ENCODE measurements at places on chromosomes 12 and 14. TPM values are rescaled to one million over a fixed set of nuclear protein-coding genes. Genes with fewer than 3 reads are reported as not detected.
A peak's percentile ranks its signal among the peaks of the same experiment; 100 is the strongest.

DNA sequence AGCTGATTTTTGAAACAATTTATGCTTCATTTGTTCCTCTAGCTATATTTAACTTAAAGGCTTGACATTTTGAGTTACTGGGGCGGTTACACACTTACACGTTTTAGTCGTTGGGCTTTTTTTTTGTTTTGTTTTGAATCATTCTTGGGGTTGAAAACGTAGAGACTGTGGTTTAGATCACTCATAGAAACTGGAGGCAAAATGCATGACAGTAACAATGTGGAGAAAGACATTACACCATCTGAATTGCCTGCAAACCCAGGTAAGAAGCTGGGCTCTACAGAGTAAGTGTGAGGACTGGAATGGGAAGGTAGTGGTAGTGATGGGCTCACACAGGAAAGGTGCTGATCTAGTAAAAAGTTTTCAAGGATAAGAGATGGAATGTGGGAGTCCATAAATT is at the start of gene CLEC2D:
TSS of gene CLEC2D (plus strand) at position 180 of the 400 bp plus-strand sequence. CDS start at position 202, 22 bp downstream.
- H3K4me3 ChIP-seq = no peak within 1 kb of the TSS
- no peak within 1 kb of the TSS for H3K27ac ChIP-seq
- H3K36me3 ChIP-seq = no peaks in the 10 kb centered on the region
- no peak for DNase-seq
- no peaks in the 10 kb centered on the region for H3K27me3 ChIP-seq
- no peaks in the 10 kb centered on the region for H3K4me1 ChIP-seq

DNA sequence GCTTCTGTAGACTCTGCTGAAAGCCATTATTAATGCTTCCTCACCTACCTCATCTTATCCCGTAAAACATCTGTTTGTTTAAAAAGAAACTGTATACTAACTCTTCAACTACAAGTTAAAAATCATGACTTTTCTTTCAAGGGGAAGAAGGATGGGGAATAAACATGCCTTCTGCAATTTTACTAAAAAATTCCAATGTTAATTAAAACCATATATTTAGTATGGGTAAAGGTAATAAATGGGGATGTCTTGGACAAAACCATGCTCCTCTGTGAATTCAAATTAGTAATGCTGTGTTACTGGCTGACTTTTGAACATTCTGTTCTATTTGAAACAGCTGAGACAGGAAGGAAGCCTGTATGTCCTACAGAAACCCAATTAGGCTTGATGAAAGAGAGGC is 311.1 kb upstream of the DIO2 start:
- H3K27me3 ChIP-seq = no peaks in the 10 kb centered on the region
- H3K4me3 ChIP-seq = no peak overlapping the region
- H3K36me3 ChIP-seq = no peaks in the 10 kb centered on the region
- no peaks in the 10 kb centered on the region for H3K4me1 ChIP-seq
- no peak overlapping the region for H3K27ac ChIP-seq

- no peaks in the 10 kb centered on the region for H3K4me1 ChIP-seq
- H3K27me3 ChIP-seq = no peaks in the 10 kb centered on the region
- no peaks in the 10 kb centered on the region for H3K36me3 ChIP-seq
- no peak overlapping the region for H3K27ac ChIP-seq
- peak; percentile 36 for DNase-seq
- H3K4me3 ChIP-seq = no peak overlapping the region
Observed at GRCh38 chr12:108633081-108633533, 587 bp downstream of the SELPLG start.

MSI1 gene
- 0.32 TPM for total RNA-seq

PLXNC1 gene
- total RNA-seq = 26.8 TPM
